ENCODE measurements at places on chromosomes 16 and 17.

DNA sequence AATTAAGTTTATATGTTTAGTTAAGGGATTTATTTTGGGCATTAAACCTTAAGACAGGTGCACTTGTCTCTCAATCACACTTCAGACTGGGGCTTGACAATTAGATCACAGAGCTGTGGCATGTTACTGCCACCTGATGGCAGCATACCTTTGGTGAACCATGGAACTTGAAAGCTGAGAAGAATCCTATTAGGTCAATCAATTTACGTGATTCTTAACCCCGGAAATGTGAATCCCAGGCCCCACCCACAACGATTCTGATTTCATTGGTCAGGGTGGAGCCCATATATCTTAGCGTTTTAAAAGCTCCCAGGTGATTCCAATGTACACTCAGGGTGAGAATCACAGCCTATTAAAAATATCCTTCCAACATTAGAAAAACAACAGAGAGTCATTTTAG is 91.0 kb downstream of the GSG1L start:
- DNase-seq, result no peak

DNA sequence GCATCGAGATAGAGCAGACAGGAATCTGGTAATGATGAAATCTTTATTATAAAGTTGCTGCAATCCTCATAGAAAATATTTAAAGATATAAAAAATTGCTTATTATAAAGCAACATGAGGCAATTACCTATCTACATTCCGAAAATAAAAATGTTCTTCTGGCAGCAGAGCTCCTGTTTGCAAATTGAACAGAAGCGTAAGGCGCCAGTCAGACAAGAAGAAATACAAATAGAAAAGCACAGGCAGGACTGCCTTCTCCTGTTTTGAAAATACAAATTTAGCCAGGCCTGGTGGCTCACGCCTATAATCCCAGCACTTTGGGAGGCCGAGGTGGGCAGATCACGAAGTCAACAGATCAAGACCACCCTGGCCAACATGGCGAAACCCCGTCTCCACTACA is 95.6 kb downstream of the CDYL2 start:
- no peak for DNase-seq

- DNase-seq, result peak; percentile 98
Measured at GRCh38 chr17:47720754-47721533, 12.1 kb upstream of the TBX21 start.

DNA sequence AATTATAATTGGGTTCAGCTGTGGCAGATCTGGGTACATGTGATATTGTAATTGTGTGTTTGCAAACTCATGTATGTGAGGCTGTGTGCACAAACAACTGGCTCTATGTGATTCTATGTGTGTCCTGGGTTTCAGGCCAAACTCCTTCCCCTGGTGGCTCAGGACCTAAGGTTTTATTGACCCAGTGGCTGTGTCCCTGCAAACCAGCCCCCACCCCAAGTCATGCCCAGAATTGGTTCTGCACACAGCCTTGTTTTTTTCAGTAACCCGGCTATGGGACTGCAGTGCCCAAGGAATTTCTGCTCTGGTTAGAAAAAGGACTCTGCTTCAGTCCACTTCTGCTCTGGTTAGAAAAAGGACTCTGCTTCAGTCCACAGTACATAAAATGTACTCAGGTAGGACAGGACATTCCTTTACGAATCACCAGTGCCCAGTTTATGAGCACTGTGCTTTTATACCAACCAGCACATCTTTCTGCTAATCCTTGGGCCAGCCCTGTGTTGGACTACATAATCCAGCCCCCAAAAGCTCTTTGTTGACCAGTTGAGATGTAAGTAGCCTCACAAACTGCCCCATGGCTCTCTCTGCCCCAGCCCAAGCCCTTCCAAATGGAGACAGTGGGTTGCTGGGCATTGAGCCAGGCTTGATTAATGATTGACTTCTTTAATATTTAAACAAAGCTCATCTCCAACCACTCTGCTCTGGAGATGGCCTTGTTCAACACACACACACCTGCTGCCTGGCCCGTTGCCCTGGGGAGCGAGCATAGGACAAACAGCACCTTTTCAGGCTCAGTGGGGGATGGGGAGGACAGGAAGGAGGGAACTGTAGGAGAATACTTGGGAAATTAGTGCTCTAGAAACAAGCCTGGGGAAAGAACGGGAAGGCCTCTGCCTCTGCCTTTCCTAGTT is 2.9 kb upstream of the KCNH6 start:
- DNase-seq, result no peak

All from stimulated activated CD8-positive, alpha-beta memory T cell treated with anti-CD3 and anti-CD28 coated beads, Interleukin-7, amount 100 ng/mL, for 48 hours (primary cell).